Smooth muscle cell of the pulmonary artery (primary cell): ENCODE measurements at places on chromosomes 1 and 21. TPM values are rescaled to one million over a fixed set of nuclear protein-coding genes. Genes with fewer than 3 reads are reported as not detected.

Gene CDC7
- 1.7 and 1.8 TPM in 2 replicates for total RNA-seq

Gene FALEC
- 0.23 and 0.33 TPM in 2 replicates for total RNA-seq

Gene CIART
- 6.0 and 6.6 TPM in 2 replicates for total RNA-seq

Gene CLDN17
- not detected in 2 replicates for total RNA-seq

Gene HHIPL2
- 0.23 and 0.39 TPM in 2 replicates for total RNA-seq

Gene GNG12
- 184 and 272 TPM in 2 replicates for total RNA-seq

Gene CYP4A11
- not detected in 2 replicates for total RNA-seq

Gene SEMA4A
- 1.6 and 2.7 TPM in 2 replicates for total RNA-seq

Gene GUCA2A
- total RNA-seq, result not detected in 2 replicates

Gene CELSR2
- total RNA-seq, result 4.8 and 6.3 TPM in 2 replicates

Gene PLPPR5
- total RNA-seq, result not detected in 2 replicates

Gene LCE1E
- not detected in 2 replicates for total RNA-seq

Gene AGBL4
- not detected in 2 replicates for total RNA-seq

Gene KLF18
- total RNA-seq, result not detected in 2 replicates

Gene IGSF9
- 0.36 TPM in 1 of 2 replicates, not detected in the other for total RNA-seq

Gene LCE1F
- total RNA-seq, result not detected in 2 replicates

Gene CACYBP
- total RNA-seq, result 181 and 205 TPM in 2 replicates

Gene DMRTA2
- 0.10 and 0.46 TPM in 2 replicates for total RNA-seq

Gene ZYG11A
- total RNA-seq, result 0.20 and 1.0 TPM in 2 replicates

Gene CYYR1
- under 0.01 TPM in 1 of 2 replicates, not detected in the other for total RNA-seq

Gene KCNT2
- total RNA-seq, result 6.6 and 10.8 TPM in 2 replicates

Gene ACKR1
- not detected in 2 replicates for total RNA-seq

Gene OBSCN
- total RNA-seq, result 5.8 and 6.8 TPM in 2 replicates

Gene SPATA21
- not detected in 2 replicates for total RNA-seq

Gene PIGM
- total RNA-seq, result 5.5 and 5.7 TPM in 2 replicates

Gene TLCD4
- total RNA-seq, result 0.26 and 1.2 TPM in 2 replicates

Gene KCNC4
- 4.7 and 26.8 TPM in 2 replicates for total RNA-seq

Gene NBPF6
- 0.07 and 0.10 TPM in 2 replicates for total RNA-seq

Gene LRRC38
- 0.07 TPM in 1 of 2 replicates, not detected in the other for total RNA-seq

Gene MAN1C1
- total RNA-seq, result 5.8 and 13.4 TPM in 2 replicates
